ENCODE measurements at places on chromosomes 6 and 20.

DNA sequence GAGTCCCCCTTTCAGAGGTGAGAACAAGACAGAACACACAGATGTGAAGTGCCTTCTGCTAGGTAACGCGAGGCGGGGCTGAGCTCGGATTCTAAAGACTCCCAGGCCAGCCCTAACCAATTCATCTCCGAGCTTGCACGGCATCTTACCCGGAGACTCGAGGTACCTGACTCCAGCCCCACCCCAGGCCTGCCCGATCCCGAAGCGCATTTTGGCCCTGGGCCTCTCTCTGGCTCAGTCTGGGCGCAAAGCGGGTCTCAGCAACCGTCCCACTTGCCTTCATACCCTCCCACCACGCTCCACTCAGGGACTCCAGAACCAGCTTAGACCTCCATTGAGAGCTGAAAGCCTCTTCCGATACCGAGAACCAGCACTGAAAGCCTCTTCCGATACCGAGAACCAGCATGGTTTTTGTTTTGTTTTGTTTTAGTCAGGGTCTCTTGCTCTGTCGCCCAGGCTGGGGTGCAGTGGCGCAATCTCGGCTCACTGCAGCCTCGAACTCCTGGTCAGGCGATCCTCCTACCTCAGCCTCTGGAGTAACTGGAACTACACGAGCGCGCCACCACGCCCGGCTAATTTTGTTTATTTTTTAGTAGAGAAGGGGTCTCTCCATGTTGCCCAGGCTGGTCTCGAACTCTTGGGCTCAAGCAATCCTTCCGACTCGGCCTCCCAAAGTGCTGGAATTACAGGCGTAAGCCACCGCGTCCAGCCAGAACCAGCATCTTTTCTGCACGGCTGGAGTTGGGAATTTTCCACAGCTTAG is 557 bp upstream of the DYNLRB1 start:
- no peaks in the 10 kb centered on the region for H3K27me3 ChIP-seq
- H3K27ac ChIP-seq: peak overlapping the region; percentile 95
- H3K4me1 ChIP-seq: peaks cover 43% of the 10 kb centered on the region
- H3K36me3 ChIP-seq: peaks cover 18% of the 10 kb centered on the region

GRCh38 chr6:90186026-90186425 is 110.6 kb downstream of the BACH2 start:
- no peaks in the 10 kb centered on the region for H3K27me3 ChIP-seq
- no peaks in the 10 kb centered on the region for H3K36me3 ChIP-seq
- peaks cover 50% of the 10 kb centered on the region for H3K4me1 ChIP-seq
- no peak overlapping the region for H3K27ac ChIP-seq
- DNase-seq: no peak
- H3K4me3 ChIP-seq: no peak overlapping the region

GRCh38 chr6:1869308-1869707 is 259.6 kb downstream of the FOXC1 start:
- no peaks in the 10 kb centered on the region for H3K27me3 ChIP-seq
- peaks cover 6% of the 10 kb centered on the region for H3K4me1 ChIP-seq
- no peak for DNase-seq
- H3K36me3 ChIP-seq: no peaks in the 10 kb centered on the region

DNA sequence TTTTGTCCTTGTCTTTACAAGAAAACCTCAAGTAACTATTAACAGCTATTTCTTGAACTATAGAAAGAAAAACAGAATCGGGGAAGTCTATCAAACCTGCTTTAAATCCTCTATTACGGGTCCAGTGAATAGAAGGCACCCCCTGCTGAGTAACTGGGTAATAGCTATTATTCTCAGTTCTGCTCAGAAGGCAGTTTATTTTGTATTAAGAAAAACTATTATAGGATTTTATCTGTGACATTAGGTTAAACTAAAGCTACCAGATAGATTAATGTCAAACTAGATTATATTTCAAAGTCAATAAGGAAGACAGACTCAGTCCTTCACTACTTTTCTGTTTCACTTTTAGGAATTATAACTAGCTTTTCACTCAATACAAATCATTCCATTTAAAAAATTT is 93.7 kb downstream of the DST start:
- peaks cover 12% of the 10 kb centered on the region for H3K4me1 ChIP-seq
- H3K4me3 ChIP-seq: peak overlapping the region; percentile 4
- H3K36me3 ChIP-seq: peaks cover 9% of the 10 kb centered on the region
- H3K27me3 ChIP-seq: no peaks in the 10 kb centered on the region
- no peak for DNase-seq

GRCh38 chr6:116036075-116036773 is 24.5 kb downstream of the FRK start:
- H3K27me3 ChIP-seq: no peaks in the 10 kb centered on the region
- no peak for DNase-seq
- no peak overlapping the region for H3K4me3 ChIP-seq
- H3K36me3 ChIP-seq: no peaks in the 10 kb centered on the region
- H3K4me1 ChIP-seq: peaks cover 12% of the 10 kb centered on the region

GRCh38 chr6:431504-431903 is 40.0 kb downstream of the IRF4 start:
- no peaks in the 10 kb centered on the region for H3K4me1 ChIP-seq
- H3K27me3 ChIP-seq: no peaks in the 10 kb centered on the region
- no peak for DNase-seq
- H3K36me3 ChIP-seq: no peaks in the 10 kb centered on the region

GRCh38 chr20:61968932-61969331 is 96.7 kb downstream of the TAF4 start:
- no peak overlapping the region for H3K27ac ChIP-seq
- no peak for DNase-seq
- H3K27me3 ChIP-seq: peaks cover 24% of the 10 kb centered on the region
- H3K36me3 ChIP-seq: peaks cover 19% of the 10 kb centered on the region
- no peaks in the 10 kb centered on the region for H3K4me1 ChIP-seq
- H3K4me3 ChIP-seq: no peak overlapping the region

DNA sequence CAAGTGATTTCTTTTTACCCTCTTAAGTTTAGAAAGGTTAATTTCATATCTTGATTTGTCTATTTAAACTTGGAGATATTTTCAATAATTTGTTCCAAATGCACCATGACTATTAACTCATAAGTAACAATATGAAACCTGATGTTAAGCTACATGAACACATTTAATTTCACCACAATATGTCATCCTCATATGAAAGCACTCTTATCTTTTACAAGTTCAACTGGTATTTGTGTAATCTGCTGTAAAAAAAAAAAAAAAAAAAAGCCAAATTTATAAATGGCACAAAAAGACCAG is 110.4 kb downstream of the HFE start:
- H3K36me3 ChIP-seq: no peaks in the 10 kb centered on the region
- peaks cover 13% of the 10 kb centered on the region for H3K4me1 ChIP-seq
- peak overlapping the region; percentile 62 for H3K4me3 ChIP-seq
- DNase-seq: no peak
- H3K27me3 ChIP-seq: peaks cover 55% of the 10 kb centered on the region

GRCh38 chr6:15953152-15953880 is 175.6 kb upstream of the MYLIP start:
- no peak overlapping the region for H3K4me3 ChIP-seq
- H3K27me3 ChIP-seq: no peaks in the 10 kb centered on the region
- no peaks in the 10 kb centered on the region for H3K36me3 ChIP-seq
- no peak for DNase-seq

DNA sequence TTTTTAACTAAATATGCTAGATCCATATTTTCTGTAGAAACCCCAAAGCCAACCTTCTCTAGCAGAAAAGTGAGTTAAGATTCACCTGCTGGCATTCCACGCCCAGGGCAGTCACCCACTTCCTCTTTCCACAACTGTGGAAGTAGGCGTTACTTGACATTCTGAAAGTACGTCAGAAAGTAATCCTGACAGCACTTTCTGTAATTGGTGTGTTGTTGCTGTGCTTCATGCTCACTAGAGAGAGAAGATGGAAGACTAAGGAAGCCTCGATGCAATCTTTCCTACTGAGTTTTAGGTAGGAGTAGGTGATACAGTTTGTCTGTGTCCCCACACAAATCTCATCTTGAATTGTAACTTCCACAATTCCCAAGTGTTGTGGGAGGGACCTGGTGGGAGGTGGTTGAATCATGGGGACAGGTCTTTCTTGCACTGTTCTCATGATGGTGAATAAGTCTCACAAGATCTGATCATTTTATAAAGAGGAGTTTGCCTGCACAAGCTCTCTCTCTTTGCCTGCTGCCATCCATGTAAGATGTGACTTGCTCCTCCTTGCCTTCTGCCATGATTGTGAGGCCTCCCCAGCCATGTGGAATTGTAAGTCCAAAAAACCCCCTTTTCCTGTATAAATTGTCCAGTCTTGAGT is 101.1 kb downstream of the MAP3K7 start:
- no peaks in the 10 kb centered on the region for H3K4me1 ChIP-seq
- H3K36me3 ChIP-seq: no peaks in the 10 kb centered on the region
- no peak for DNase-seq
- H3K27ac ChIP-seq: no peak overlapping the region

DNA sequence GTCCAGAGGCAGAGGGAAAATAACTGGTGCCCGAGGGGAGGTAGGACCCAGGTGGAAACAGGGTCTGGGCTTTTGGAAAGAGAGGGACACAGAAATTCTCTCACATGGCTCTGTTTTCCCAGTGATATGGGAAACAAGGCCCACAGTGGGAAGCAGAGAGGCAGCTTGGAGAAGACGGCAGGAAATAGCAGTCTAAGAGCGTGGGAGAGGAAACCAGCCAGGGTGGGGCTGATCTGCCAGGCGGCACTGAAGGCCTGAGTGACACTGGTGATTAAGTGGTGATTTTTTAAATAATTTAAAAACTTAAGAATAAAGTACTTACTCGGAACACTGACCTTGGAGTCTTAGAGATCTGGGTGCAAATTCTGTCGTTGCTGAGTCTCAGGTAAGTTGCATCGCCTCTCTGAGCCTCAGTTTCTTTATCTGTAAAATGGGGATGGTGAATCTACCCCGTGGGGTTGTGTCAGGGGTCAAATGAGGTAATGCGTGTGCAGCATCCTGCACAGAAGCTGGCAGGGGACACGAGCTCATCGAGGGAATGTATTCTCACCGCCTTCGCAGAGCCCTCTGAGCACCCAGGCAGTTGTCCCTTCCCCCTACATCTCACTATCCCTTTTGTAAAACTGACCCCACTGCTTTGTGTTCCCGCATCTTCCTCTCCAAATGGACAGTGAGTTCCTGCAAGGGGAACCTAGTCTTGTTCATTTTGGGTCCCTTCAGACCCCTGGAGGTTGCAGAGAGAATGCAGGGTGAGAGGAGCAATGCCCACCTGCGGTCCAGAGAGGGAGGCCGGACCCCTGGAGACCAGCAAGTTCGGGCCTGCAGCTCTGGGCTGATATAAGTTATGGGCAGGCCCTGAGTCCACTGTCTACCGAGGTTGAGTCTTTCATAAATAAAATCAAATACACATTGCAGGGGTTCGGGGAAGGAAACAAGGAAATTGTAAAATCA is 228.6 kb upstream of the PMEPA1 start:
- no peak overlapping the region for H3K4me3 ChIP-seq
- H3K36me3 ChIP-seq: no peaks in the 10 kb centered on the region
- H3K27me3 ChIP-seq: no peaks in the 10 kb centered on the region
- no peak for DNase-seq
- H3K4me1 ChIP-seq: peaks cover 6% of the 10 kb centered on the region

GRCh38 chr6:36062247-36062646 is 34.6 kb downstream of the MAPK14 start:
- H3K4me1 ChIP-seq: peaks cover 31% of the 10 kb centered on the region
- no peak for DNase-seq
- no peak overlapping the region for H3K27ac ChIP-seq
- H3K4me3 ChIP-seq: no peak overlapping the region

DNA sequence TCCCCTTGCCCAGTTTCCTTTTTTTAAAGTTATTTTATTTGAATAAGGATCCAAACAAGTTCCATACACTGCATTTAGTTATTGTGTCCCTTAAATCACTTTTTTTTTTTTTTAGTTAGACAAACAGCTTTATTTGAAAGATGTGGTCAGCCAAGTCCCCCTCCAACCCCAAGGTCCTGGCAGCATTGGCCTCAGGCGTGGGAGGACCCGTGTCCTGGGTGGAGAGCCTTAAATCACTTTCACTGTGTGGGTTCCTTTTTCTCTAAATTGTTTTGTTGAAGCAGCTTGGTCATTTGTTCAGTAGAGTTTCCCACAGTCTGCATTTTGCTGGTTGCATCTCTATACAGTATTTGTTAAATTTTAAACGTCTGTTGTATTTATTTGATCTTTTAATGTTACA is 5.2 kb upstream of the TBCC start:
- H3K27ac ChIP-seq: no peak overlapping the region
- H3K36me3 ChIP-seq: no peaks in the 10 kb centered on the region
- peaks cover 18% of the 10 kb centered on the region for H3K4me1 ChIP-seq
- DNase-seq: no peak

DNA sequence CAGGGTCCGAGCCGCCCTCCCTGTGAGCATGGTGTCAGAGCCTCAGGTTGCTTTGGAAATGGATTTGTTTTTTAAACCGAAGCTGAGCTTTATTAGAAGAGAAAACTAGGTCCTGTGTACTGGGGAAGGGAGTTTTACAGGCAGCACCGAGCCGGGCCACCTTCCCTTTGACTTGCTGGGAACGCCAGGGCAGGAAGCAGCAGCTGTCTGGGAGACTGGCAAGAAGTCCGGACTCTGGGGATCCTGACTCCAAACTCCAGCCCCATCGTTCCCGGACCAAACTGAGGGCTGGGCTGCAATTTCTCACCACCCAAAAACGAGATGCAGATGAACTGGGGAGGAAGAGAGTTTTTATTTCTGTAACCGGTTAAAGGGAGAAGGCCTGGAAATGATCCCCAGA is 214.9 kb upstream of the KCNG1 start:
- no peak overlapping the region for H3K4me3 ChIP-seq
- H3K36me3 ChIP-seq: no peaks in the 10 kb centered on the region
- DNase-seq: no peak
- no peaks in the 10 kb centered on the region for H3K4me1 ChIP-seq
- no peak overlapping the region for H3K27ac ChIP-seq

DNA sequence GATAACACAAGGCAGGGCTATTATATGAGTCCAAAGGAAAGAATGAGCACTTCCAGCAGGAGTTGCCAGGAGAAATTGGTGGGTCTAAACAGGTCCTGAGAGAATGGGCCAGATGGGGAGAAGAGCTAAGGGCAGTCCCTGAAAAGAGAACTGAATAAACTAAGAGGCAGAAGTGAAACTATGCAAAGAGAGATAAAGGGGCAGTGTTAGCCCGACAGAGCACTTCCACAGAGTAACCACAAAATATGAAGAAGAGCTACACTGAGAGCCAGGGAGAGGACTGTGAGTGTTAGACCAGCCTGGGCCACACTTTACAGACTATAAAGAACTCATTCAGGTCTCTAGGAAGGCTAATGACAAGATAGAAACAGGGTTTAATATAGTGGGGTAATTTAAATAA is 43.8 kb downstream of the RALGAPA2 start:
- H3K27ac ChIP-seq: no peak overlapping the region
- no peaks in the 10 kb centered on the region for H3K27me3 ChIP-seq
- H3K4me1 ChIP-seq: peaks cover 40% of the 10 kb centered on the region
- no peak overlapping the region for H3K4me3 ChIP-seq
- DNase-seq: no peak

DNA sequence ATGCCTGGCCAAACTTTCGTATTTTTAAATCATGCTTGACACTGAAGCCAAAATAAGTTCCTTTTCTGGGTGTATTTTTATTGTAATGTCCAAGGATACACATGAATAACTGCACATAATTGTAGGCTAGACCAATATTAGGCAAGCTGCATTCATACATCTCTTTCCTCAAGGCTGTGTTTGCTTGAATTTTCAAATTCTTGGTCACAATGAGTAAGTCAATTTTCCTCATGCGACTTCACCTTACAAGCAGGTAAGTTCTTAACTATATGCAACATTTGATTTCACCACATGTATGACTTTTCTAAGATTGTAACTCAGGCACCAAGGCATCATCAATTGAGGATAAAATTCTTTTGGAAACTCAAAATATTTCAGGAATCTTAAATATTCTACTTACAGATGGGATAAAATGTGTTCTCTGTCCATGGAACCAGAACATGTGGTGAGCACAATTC is 112.4 kb upstream of the ZNF217 start:
- peak overlapping the region; percentile 50 for H3K27ac ChIP-seq
- no peaks in the 10 kb centered on the region for H3K36me3 ChIP-seq
- DNase-seq: no peak
- no peak overlapping the region for H3K4me3 ChIP-seq

All from lower lobe of right lung (tissue), 2 donors.